Activated T-helper 1 cell treated with anti-CD3 and anti-CD28 coated beads, Interleukin-2, amount 50 U/mL, for 16 hours (primary cell): ENCODE measurements at places on chromosomes 7 and 10.

DNA sequence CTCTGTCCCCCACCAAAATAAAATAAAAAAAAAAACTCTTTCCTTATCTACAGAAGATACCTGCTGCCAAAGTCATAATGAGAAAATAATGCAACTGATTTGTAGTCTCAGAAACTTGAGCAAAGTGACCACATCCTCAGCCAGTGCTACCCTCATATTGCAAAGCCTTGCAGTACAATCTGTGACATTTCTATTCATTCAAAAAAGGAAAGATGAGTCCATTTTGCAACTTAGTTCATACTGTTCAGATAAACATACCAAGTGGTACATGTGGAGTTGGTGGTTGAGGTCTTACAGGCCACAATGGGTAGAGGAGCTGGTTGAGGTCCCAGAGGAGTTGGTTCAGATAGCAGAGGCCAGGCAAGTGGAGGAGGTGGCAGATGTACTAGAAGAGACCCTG, 6.5 kb upstream of the EIF5AL1 start:
- DNase-seq = no peak

DNA sequence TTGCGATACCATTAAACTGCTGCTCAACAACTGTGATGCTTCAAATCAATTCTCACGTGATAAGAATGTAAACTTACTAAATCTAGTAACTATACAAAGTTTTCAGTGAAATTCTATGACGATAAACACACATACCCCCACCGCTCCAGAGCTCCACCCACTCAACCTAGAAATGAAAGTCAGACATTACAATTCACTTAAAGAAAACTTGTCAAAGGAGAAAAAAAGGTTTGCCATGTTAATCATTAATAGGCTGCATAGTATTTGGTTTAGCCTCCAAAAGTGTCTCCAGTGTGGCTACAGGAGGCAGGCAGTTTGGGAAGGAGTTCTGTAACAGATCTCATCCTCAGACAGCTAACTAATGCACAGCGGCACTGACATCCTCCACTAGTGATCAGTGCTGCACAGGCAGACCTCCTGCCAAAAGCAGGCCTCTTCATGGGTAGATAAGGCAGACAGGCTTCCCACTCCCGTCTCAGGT, 3.1 kb downstream of the HERPUD2 start:
- DNase-seq = no peak

DNA sequence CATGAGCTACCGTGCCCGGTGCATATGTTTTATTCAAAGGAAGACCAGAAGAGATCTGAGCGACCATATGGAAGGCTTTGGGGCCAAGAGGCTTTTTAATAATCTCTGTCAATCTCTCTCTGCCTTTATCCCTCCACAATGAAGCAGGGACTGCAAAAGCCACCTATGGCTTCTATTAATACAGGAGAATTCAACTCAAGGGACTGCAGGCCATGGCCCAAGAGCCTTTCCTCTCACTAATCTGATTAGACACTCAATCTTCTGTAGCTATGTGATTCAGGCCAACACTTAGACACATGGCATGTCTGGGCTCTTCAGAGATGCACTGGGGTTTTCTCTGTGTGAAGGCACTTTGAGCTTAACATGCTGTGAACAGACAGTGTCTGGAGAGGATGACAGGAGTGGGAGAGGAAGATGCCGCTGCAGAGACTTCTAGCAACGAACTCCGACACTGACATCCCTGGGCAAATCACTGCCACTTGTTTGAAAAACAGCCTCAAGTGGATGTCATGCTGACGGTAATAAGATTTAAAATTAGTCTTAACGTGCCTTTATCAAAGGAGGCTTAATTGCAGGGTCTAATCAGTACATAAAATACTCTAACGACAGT, 114.4 kb upstream of the AOAH start:
- DNase-seq = no peak

GRCh38 chr10:121081306-121081705, 230.1 kb downstream of the WDR11 start:
- DNase-seq = no peak

DNA sequence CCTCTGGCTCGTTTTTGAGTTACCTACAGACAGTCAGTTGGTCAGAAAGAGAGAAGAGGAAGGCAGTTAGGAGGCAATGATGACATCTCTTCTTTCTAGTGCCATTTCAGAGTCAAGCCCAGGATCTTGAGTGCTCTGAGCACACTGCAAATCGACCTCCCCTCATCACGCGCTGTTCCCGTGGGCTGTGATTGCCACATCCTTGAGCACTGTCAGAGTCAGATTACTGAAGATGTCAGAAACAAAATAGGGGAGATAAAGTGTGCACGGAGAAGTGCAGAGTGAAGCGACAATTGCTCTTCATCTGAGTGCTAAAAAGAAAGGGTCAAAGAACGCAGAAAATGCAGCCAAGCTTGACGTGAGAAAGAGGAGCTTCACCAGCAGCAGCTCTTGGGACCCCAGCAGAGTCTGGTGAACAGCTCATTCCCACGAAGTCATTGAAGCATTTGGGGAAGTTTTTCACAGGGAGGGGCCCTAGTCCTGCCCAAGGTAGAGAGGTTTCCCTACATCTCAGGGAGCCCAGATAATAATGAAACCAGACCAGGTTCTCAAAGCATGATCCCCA, 661.7 kb upstream of the AUTS2 start:
- DNase-seq = no peak

- DNase-seq = no peak
Observed at GRCh38 chr10:34449836-34450235, 365.3 kb downstream of the PARD3 start.

GRCh38 chr10:100869399-100869798, 43.4 kb upstream of the SLF2 start:
- DNase-seq = no peak

- no peak for DNase-seq
Observed at GRCh38 chr7:2350861-2351260, 3.8 kb upstream of the EIF3B start.

GRCh38 chr10:64196638-64197315, 675.6 kb downstream of the REEP3 start:
- DNase-seq = no peak

DNA sequence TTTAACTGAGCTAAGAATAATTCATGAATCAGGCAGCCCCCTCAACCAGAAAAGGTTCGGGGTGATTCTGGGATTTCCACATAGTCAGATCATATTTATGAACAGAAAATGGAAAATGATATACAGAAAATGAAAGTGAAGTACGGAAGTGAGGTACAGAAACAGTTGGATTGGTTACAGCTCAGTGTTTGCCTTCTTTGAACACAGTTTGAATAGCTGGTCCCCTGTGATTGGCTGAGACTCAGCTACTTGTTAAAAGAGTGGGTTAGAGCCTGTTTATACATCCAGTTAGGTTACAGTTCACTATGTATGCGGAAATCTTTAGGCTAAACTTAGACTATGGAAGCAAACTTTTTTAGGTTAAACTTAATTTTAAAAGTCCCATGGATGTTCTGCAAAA, 511.7 kb downstream of the PLXDC2 start:
- DNase-seq = no peak

DNA sequence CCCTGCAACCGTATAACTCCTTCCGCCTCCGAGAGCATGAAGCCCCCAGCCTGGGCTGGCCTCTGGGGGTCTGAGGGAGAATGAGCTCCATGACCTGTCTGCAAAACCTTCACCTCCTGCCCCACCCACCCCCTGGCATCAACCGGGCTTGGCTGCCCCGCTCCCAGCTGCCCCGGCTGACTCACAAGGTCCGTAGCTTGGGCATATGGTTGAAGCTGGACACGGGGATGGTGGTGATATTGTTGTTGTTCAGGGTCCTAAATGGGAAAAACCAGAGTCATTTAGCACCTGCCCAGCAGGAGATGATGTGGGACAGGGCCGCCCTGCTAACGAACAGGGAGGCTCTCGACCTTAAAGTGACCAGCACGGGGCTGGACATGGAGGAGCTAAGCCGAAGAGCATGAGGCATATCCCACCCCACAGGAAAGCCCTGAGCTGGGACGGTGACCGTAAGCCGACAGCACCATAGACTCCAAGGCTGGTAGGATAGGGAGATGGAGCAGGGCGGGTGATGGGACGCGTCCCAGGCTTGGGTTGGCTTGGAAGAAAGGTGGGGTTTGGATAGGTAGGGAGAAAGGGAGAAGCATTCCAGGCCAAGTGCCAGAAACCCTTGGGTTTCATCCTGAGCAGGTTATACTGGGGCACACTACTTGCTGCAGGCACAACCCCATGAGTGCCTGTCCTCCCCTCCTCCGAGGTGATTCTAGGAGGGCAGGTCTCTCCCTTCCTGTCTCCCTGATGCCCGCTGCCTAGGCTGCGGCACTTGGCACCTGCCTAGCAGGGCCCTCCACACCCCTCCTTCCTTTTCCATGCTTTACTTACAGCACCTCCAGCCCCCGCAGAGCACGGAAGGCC, 121.5 kb downstream of the SLIT1 start:
- no peak for DNase-seq

DNA sequence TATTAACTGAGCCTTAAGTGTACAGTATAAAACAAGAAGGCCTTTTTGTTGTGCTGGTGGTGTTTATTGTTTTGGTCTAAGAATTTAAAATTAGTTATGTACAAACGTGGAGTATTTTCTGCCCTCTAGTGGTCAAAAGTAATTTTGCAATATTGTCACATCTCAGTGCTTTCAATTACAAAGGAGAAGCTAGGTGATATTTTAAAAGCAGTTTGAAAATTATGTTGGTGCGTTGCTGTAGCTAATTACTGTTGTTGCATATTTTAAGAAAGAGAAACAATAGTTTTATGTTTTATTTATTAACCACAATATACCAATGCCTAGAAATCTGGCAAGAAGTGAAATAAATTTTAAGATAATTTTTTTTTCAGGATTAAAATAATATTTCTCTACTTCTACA, 11.4 kb downstream of the NPVF start:
- no peak for DNase-seq

DNA sequence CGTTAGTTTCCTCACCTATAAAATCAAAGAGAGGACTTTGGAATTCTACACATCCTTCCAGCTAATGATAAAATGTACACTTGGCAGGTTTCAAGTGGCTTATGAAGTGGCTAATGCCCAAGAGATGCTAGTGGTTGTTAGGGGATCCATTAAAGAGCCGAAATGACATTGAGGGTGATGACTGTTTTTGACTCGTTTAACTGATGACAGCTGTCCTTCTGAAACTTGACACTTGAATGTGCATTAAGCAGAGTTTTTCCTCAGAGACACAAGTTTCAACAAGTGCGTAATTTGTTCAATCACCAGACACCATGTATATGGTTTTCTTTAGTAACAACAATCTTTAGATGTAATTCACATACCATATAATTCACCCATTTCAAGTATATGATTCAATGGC, 1.6 kb upstream of the PRF1 start:
- no peak for DNase-seq

GRCh38 chr10:77641788-77642397, 4.3 kb upstream of the KCNMA1 start:
- no peak for DNase-seq

DNA sequence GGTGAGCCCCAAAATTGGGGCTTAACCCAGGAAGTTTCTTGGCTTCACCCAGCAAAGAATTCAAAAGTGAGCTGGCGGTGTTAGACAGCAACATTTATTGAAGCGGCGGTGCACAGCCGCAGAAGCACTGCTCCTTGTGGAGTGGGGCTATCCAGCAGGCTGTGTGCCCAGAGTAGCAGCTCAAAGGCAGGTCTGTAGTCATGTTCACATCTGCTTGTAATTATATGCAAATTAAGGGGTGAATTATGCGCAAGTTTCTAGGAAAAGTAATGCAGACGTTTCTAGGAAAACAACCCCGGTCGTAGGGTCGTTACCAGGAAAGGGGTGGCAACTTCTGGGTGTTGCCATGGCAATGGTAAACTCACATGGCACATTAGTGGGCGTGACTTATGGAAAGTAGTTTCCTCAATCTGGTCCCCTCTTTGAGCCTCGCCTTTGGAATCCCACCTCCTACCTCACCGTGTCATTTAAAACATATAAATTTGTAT, 13.7 kb upstream of the KBTBD2 start:
- DNase-seq = peak; percentile 62

GRCh38 chr10:59314268-59314667, 48.1 kb downstream of the FAM13C start:
- DNase-seq = no peak

DNA sequence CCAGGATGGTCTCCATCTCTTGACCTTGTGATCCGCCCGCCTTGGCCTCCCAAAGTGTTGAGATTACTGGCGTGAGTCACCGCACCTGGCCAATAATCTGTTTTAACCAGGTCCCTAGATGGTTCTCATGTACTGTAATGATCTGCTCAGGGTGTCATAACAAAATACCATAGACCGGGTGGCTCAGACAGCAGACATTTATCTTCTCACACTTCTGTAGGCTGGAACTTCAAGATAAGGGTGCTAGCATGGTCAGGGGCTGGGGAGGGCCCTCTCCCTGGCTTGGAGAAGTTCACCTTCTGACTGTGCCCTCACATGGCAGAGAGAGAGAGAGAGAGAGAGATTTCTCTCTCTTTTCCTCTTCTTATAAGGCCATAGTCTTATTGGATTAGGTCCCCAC, 279.4 kb upstream of the LYZL1 start:
- no peak for DNase-seq

GRCh38 chr7:87152897-87153641, 816 bp downstream of the DMTF1 start:
- DNase-seq = no peak

DNA sequence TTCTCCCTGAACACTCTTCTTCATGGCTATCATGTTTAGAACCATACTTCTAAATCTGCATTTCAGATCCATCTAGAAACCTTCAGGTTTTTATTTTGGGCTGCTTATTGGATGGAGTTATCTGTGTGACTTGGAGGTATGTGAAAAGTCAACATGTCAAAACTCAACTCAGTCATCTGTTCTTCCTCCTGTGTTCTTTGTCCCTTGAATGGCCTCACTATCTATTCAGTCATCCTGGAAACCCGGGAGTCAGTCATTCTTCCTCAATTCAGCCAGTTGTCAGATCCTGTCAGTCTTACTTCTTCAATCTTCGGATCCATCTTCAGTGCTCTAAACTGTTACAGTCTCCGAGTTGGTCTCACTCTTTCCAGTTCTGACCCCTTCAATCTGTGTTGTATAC, 52.2 kb downstream of the VKORC1L1 start:
- no peak for DNase-seq

DNA sequence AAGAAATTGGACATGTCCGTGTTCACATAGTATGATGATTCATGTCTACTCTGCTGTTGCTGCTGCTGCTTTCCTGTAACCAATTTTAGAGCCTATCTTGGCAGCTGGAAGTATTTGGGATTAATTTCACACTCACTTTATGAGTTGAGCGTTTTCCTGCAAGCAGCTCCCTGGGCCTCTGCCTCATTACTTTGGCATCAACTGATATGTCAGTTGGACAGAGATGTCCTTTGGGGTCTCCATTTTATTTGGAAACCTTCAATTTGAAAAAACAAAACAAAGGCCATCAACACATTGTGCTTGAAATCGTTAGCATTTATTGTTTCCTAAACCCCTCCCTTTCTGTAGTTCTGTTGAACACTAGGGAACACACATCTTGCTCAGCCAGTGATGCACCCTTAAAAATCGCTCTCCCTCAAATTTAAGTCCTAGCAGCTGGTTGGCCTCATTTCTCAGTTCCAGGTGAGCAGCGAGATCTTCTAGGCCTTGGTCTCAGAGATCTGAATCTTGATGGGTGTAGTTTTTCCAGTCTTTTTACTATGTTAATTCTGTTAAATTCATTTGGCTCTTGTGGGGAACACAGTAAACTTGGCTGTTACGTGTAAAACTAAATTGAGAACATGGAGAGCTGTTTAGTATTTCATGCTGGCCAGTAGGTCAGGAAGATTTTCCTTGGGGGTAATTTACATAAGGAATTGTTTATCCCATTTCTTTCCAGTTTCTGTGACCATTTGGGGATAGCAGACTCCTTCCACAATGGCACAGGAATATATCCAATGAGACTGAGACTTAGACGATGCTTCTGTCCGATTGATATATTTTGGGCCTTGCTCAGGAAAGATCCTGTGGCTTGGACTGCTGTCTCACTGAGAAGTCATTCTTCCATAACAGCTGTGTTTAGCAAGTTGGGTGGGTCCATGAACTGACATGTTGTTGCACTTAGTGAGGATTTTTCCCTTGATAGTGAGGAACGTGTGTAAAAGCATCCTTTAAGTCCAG, 371.6 kb downstream of the BBS9 start:
- no peak for DNase-seq
